ENCODE measurements at places on chromosomes 7 and 10.

DNA sequence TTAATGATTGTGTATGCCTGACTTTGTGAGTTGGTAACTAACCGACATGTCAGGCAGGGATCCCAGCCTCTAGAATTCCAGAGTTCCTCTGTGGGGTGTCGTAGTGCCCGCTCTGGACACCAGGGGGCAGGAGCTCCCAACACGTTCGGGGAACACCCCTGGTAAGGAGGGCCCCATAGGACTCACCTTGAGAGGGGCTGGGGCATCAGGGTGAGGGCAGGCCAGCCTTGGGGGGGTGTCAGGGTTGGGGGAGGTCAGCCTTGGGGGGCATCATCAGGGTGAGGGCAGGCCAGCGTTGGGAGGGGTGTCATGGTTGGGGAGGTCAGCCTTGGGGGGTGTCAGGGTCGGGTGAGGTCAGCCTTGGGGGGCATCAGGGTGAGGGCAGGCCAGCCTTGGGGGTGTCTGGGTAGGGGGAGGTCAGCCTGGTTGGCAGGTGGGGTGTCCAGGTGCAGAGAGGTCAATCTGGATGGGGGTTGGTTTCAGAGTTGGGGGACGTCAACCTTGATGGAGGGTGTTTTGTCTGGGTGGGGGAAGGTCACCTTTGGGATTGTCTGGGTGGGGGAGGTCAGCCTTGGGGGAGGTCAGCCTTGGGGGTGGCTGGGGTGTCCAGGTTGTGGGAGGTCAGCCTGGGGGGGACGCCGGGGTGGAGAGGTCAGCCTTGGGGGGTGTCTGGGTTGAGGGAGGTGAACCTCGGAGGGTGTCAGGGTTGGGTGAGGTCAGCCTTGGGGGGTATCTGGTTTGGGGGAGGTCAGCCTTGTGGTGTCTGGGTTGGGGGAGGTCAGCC, 45.6 kb upstream of the SUN1 start:
- DNase-seq, result peak; percentile 77

DNA sequence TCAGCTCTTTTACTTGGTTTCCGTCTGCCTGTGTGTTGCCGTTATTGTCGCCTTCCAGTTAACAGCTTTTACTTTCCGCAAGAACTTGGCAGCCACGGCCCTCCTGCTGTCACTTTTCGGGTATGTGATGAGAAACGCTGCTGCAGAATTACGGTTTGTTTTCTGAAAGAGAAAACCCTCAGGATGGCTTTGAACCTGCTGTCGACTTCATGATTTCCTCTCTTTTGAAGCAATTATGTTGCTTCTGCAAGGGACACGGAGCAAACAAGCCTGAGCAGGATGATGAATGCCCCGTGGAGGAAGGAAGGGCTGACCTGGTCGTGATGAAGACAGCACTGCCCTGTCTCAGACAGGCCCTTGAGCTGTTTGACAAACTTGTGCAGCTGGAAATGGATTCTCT, 339.8 kb downstream of the ABCA13 start:
- DNase-seq, result no peak

GRCh38 chr7:76142861-76143260, 58.8 kb upstream of the SRRM3 start:
- no peak for DNase-seq

DNA sequence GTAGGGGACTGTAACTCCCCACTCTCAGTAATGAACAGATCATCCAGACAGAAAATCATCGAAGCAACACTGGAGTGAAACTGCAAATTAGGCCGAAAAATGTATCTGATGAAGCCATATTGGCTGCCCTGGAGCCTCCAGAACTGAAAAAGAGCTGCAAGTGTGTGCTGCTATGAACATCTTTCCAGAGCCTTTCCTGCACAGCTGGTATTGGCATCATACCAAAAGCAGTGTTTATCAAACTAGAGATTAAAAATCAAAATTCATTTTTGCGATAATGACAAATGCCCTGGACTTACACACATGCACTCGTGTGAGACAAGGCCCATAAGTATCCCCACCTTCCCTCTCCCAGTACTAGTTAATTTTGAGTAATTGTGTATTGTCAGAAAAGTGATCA, 6.8 kb upstream of the CLDN12 start:
- no peak for DNase-seq

DNA sequence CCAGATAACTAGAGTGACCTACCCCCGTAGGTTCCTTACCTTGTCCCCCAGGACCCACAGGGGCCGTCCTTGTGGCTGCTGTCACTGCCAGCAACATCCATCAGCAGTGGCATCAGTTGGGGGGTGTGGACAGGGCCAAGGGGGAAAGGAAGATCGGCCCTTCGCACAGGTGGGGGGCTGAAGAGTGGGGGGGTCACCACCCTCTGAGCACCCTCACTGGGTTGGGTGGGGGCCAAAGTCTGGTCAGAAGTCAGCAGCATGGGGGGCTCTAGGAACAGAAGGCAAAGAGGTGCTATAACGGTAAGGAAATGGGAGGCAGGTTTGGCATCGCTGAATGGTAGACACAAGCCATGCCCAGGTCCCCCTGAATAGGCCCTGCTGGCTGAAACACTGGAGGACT, 4.6 kb downstream of the NOBOX start:
- DNase-seq, result no peak

DNA sequence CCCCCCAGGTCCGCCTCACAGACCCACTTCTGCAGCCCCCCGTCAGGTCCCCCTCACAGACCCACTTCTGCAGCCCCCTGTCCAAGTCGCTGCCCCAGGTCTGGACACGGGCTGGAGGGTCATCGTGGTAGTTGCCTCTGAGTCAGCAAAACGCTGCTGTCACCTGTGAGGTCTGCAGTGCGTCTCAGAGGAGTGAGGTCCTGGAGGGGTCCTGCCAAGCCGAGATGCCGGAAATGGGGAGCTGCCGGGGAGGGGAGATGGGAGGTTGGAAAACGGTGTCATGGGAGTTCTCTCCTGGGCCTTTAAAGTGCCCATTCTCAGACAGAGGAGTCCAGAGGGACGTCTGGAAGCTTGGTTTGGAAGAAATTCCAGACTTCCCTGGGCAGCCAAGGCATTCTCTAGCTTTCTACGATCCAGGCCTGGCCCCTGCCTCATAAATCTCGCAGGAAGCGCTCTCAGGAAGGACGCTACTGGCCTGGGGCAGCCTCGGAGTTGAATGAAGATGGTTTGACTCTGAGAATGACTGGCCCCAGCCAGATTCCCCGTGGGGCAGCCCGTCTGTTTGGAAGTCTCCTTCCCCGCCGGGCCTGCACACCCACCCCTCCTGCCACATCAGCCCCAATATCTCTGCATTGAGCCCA, 38.7 kb downstream of the CALML3 start:
- DNase-seq, result no peak

DNA sequence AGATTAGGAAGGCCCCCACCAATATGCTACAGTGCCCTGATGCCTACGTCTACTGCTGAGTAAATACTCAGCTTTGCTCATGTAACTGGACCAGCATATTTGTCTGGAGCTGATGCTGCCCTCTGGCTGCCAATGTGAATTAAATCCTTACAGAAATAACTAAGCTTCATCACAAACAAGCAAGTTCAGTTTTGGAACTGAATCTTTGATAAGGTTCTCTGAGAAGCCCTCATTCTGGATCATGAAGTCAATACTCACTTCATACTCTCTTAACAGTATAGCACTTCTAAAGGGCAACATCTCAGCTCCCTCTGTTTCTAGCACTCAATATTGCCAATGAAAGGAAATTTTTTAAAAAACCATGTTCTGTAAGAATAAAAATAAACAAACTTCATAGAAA, 246.7 kb downstream of the ETV1 start:
- DNase-seq, result no peak

GRCh38 chr10:5685764-5686240, 1.2 kb downstream of the TASOR2 start:
- DNase-seq, result no peak

- no peak for DNase-seq
Measured at GRCh38 chr7:133015888-133016287, 66.0 kb downstream of the CHCHD3 start.

DNA sequence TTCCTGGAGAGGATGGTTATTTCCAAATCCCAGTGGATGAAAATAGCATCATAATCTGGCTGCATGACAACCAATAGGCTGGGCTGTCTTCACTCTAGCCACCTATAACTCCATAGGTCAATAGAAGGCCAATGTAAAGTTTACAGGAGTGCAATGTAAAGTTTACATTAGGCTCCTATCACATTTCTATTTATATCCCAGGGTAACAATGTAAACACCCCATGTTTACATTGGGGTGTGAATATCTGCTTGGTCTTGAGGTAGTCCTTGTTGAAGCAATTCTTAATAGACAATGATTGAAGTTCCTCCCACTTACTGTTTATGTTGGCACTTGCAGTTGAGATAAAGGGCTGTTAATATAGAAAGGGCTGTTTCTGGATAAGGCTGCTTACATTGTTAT, 21.5 kb downstream of the CH25H start:
- no peak for DNase-seq

DNA sequence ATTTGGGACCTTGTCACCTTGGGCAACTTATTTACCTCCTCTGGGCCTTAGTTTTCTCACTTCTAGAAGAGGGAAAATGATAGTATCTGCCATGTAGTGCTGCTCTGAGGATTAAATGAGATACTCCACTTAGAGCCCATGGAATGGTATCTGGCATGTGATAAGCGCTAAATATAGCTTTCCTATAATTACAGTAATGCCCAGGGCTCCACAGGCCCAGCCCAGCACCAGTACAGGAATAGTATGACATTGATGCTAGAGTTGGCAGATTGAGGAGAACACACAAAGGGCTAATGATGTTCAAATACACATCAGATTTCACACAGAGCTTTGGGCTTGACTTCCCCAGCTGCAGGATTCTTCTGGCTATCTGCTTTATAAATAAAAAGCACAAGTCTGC, 34.9 kb downstream of the FAS start:
- no peak for DNase-seq

- no peak for DNase-seq
Measured at GRCh38 chr10:110432814-110433565, 64.7 kb upstream of the DUSP5 start.

GRCh38 chr10:132796846-132797245, 10.9 kb upstream of the NKX6-2 start:
- DNase-seq, result no peak
